Heart left ventricle (tissue), 16 donors: ENCODE measurements at places on chromosomes 11 and 22. TPM values are rescaled to one million over a fixed set of nuclear protein-coding genes. Genes with fewer than 3 reads are reported as not detected.
A peak's percentile ranks its signal among the peaks of the same experiment; 100 is the strongest.

OR8G1 gene
- total RNA-seq, result not detected

- DNase-seq, result no peak
These were observed 23.0 kb downstream of the MRPL48 start for GRCh38 chr11:73810637-73811036.

DNA sequence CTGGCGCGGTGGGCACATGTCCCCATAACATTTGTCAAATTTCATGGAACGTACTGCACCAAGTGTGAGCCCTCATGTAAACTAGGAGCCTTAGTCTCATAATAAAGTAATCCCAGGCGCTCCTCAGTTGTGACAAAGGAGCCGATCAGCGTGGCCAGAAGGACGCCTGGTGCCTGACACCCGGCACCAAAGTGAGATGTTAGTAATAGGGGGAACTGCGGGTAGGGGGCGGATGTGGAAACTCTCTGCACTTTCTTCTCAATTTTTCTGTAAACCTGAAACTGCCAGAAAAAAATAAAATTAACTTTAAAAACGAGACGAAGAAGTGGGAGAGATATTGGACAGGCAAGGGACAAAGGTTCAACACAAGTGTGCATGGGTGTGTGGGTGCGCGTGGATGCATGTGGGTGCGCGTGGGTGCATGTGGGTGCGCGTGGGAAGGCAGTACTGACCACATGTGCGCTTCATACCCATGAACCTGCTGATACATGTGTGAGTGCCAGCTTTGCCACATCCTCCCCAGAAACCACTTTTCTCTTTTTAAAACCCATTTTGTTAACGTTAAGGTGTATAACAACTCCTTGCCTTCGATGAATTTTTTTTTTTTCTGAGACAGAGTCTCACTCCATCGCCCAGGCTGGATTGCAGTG, 55.4 kb upstream of the LINC01488 start:
- DNase-seq, result peak; percentile 11

DNA sequence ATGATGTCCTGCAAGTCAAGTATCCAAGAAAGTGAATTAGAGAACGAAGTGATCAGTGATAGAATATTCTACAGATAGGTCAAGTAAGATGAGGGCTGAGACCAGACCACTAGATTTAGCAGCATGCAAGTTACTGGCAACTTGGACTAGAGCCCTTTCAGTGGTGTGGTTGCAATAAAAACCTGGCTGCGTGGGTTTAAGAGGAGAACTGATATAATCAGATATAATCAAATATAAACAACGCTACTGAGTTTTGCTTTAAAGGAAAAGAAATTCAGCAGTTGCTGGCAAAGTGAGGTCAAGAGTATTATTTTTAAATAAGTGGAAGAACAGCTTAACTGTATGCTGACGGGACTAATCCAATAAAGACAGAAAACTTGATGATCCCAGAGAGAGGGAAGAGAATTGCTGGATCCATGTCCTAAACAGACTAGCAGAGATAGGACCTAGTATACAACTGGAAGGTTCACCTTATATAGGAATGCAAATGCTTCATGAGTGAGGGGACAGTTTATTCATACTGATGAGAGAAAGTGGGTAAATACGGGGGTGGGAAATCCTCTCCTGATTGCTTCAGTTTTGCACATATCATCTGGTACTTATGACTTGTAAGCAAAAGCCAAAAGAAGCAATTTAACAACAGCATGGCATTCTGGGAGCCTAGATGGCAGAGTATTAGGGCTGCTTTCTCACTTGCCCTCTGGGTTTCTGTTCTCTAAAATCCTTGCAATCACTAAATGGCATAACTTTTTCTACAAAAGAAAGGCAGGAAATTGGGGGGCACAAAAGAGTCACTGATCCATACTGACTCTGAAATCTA, 146.2 kb downstream of the RBFOX2 start:
- DNase-seq, result no peak

DNA sequence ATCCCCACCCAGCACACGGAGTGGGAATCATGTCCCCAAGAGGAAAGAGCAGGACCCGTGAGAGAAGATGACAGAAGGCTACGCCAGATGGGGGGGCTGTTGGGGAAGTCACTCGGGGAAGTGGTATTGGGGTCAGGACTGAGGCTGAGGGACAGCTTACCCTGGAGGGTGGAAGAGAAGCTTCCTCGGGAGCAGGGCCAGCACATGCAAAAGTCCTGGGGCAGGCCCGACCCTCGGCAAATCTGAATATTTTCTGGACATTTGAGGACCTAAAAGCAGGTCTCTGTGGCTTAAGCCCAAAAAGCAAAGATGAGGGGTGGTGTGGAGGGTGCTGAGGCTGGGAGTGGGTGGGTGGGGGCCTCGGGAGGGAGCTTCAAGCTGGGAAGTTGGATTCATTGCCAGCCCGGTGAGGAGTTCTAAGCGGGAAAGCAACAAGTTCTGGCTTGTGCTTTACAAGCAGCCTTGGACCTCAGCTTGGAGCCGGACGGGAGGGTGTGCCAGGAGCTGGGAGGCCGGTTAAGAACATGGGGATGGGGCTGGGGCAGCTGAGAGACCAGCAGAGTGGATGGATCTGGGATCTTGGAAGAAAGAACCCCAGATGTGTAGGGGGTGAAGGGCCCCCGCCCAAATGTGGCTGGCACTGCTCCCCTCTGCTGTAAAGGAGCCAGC, 34.9 kb downstream of the GRAMD4 start:
- DNase-seq, result no peak

DNA sequence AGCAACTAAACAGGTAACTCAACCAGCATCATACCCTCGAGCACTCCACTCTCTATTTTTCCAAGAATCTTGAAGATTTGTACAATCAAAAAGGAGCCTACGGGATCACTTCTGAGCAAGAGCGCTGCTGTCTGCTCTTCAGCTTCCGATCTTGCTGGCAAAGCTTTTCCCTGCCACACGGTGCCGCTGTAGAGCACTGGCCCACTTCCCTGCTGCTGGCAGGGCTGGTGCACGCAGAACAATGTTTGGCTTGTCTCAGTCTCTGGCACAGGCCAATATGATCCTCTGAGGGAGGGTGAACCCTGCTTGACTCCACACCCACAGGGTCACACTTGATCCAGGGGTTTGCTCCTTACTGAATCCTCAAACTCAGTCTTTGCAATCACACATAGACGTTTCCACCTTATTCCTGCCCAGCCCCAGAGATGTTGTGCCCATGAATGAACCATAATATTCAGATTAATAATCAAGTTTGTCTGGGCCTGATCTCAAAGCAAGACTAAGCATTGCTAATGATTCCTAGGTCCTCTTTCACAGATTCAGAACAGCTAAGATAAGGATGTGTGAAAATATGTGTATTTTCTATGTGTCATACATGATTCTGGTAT, 536.6 kb downstream of the SOX6 start:
- DNase-seq, result peak; percentile 80

LRRC55 gene
- 1.1 TPM for total RNA-seq

DNA sequence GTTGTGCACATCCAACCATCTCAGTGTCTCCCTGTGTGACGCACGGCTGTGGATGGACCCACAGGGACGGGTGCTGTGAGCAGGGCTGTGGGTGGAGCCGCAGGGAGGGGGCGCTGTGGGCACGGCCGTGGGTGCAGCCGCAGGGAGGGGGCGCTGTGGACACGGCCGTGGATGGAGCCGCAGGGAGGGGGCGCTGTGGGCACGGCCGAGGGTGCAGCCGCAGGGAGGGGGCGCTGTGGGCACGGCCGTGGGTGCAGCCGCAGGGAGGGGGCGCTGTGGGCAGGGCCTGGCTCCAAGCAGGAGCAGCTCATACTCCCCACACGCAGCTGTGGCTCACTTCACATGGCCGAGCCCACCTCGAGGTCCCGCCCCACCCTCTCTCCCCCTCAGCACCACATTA, 6.0 kb upstream of the MAPK11 start:
- peak; percentile 76 for DNase-seq

DNAJB13 gene
- not detected for total RNA-seq
